Fibroblast of upper back skin (primary cell): ENCODE measurements at places on chromosomes 13 and 19.
A peak's percentile ranks its signal among the peaks of the same experiment; 100 is the strongest.

GRCh38 chr19:39196320-39196719 lies 444 bp upstream of the NCCRP1 start:
- DNase-seq = no peak

GRCh38 chr13:74388626-74389025 lies 254.4 kb upstream of the KLF12 start:
- no peak for DNase-seq

GRCh38 chr19:48248081-48248833 lies 7.5 kb downstream of the CARD8 start:
- DNase-seq = no peak

DNA sequence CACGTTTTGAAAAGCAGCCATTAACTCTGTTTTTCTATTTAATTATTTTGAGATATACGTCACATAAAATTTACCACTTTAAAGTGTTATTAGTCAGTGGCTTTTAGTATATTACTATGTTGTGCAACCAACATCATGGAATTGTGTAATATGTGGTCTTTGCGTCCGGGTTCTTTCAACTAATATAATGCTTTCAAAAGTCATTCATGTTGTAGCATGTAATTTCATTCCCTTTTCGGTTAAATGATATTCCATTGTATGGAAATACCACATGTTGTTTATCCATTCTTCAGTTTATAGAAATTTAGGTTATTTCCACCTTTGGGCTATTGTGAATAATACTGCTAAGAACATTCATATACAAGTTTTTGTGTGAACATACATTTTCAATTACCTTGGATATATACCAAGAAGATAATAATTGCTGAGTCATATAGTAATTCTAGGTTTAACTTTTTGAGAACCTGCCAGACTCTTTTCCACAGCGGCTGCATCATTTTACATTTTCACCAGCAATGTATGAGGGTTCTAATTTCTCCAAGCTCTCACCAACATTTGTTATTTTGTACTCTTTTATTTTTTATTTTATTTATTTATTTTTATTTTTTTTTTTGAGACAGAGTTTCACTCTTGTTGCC lies 28.1 kb upstream of the CLDN10 start:
- peak; percentile 35 for DNase-seq

GRCh38 chr19:1969176-1970002 lies 28.4 kb downstream of the CSNK1G2 start:
- no peak for DNase-seq

- peak; percentile 80 for DNase-seq
Observed at GRCh38 chr13:97254816-97255215, 32.7 kb downstream of the MBNL2 start.

- DNase-seq = no peak
Observed at GRCh38 chr13:24252136-24252535, 57.2 kb upstream of the C1QTNF9 start.

GRCh38 chr19:3366753-3367627 lies 607 bp downstream of the NFIC start:
- peak; percentile 52 for DNase-seq

DNA sequence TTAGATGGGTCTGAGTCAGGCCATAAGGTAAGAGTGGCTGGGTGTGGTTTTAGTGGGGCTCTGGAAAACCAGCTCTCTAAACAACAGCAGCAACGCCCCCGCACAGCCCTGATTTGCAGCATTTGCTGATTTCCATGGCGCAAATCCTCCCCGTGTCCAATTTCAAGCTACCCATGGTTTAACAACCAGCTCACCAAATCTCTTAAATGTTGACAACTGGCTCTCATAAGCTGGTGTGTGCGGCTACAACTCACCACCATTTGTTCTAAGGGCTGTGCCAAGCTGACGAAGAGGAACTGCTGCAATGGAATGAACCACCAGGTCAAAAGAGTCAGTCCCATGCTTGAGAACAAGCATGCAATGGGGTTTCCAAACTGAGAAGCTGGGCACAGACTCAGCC lies 22.9 kb downstream of the PARP4 start:
- no peak for DNase-seq

DNA sequence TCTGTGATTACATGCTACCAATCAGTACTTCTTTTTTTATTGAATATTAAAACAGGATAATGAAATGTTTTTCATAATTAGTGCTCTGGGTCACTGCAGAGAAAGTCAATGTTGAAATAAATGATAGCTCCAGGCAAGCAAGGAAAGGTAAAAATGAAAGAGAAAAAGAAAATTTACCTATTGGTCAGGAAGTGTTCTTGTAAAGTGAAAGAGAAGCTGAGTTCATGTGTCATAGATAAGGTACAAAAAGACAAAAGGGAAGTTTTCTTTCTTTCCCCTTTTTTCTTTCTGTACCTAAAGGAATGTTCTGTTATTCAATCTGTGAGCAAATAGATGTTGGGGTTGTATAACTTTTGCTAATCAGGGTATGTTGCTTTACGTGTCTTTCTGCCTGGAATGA lies 197.0 kb downstream of the PCDH9 start:
- DNase-seq = no peak

GRCh38 chr19:49645592-49645991 lies 3.6 kb downstream of the SCAF1 start:
- no peak for DNase-seq

DNA sequence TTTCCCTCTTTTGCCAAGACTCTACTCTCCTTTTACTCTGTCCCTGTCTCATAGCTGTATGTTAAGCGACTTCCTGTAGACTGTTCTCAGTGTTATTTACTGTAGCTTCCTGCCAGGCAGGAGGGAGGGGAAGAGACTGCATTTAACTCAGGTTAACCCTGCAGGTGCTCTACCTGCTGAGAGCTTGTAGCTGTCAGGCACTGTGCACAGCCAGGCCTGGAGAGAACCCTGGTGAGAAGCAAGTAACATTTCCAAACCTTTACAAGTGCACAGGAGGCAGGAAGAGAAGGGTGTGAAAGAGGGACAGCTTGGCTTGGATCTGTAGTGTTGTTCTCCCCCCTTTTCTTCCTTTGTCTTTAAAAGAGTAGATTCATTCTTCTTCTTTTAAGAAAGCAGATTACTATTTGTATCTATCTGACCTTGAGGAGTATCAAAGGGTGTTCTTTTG lies 167.1 kb downstream of the LMO7 start:
- no peak for DNase-seq

- no peak for DNase-seq
Observed at GRCh38 chr13:101499406-101499805, 46.9 kb downstream of the ITGBL1 start.
